ENCODE measurements at places on chromosomes 5 and 9.

- no peak for DNase-seq
Observed at GRCh38 chr9:126939821-126940221, 25.2 kb downstream of the RALGPS1 start.

DNA sequence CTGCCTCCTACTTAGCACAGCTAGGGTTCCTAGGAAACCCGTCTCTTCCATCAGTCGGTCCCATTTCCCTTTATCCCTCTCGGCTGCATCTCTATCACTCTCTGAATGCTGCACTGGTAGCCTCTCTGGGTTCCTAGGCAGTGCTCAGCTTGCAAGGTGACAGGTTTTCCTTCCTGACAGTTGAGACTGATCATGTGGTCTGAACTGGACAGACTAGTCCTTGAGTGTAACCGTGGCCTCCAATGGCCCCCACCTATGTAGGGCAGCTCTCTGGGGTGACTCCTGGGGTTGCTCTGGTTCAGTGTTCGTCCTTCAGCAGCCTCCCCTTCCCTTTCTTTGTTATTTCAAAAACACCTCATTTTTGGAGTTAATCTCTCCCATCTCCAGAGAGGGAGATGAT is 3.8 kb downstream of the TMEM8B start:
- DNase-seq, result no peak

GRCh38 chr5:147391781-147392180 is 118.1 kb downstream of the DPYSL3 start:
- peak; percentile 86 for DNase-seq

GRCh38 chr9:81979196-81979595 is 9.4 kb upstream of the SPATA31D1 start:
- DNase-seq, result no peak

GRCh38 chr5:157608972-157609565 is 33.5 kb upstream of the ADAM19 start:
- no peak for DNase-seq

GRCh38 chr5:141672841-141673813 is 8.9 kb downstream of the ARAP3 start:
- DNase-seq, result no peak

DNA sequence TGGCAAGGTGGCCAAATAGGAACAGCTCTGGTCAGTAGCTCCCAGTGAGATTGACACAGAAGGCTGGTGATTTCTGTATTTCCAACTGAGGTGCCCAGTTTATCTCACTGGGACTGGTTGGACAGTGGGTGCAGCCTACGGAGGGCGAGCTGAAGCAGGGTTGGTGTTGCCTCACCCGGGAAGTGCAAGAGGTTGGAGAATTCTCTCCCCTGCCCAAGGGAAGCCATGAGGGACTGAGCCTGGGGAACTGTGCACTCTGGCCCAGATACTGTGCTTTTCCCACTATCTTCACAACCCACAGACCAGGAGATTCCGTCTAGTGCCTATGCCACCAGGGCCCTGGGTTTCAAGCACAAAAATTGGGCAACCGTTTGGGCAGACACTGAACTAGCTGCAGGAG is 61.0 kb downstream of the TNFSF8 start:
- no peak for DNase-seq

GRCh38 chr9:71743217-71743705 is 25.1 kb downstream of the CEMIP2 start:
- DNase-seq, result peak; percentile 68

DNA sequence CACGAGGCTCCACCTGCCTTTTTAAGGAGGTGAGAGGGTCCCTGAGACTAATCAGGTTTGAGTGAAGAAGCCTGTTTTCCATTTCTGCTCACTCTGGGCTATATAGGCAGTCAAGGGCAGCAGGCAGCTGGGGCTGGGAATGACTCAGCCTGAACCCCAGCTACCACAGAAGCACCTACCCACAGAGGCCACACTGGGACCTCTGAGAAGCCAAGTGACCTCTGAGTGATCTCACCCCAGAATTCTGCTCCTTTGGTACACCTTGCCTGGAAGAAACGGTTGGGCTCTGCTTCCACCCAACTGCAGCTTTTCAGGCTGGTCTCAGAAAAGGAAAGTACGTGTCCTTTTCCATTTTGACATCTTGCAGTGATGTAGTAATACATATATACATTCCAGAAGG is 6.8 kb downstream of the FAM219A start:
- DNase-seq, result no peak

- no peak for DNase-seq
Observed at GRCh38 chr9:6184749-6185645, 30.6 kb upstream of the IL33 start.

DNA sequence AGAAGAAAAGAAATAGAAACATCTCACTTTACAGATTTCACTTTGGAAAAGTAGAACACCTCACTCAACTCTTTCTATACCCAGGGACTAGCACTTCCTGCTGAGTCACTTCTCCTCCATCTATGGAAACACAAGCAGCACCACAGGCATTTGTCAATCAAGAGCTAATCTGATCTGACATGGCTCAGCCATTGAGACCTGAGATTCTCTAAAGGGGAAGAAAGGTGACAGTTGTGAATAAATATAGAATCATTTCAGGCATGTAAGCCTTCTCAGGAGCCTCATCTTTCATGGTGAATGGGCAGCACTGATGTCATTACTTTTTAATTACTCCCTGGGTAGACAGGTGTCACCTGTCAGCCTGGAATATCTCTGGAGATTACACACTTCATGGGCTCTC is 559.8 kb downstream of the HINT1 start:
- DNase-seq, result no peak

DNA sequence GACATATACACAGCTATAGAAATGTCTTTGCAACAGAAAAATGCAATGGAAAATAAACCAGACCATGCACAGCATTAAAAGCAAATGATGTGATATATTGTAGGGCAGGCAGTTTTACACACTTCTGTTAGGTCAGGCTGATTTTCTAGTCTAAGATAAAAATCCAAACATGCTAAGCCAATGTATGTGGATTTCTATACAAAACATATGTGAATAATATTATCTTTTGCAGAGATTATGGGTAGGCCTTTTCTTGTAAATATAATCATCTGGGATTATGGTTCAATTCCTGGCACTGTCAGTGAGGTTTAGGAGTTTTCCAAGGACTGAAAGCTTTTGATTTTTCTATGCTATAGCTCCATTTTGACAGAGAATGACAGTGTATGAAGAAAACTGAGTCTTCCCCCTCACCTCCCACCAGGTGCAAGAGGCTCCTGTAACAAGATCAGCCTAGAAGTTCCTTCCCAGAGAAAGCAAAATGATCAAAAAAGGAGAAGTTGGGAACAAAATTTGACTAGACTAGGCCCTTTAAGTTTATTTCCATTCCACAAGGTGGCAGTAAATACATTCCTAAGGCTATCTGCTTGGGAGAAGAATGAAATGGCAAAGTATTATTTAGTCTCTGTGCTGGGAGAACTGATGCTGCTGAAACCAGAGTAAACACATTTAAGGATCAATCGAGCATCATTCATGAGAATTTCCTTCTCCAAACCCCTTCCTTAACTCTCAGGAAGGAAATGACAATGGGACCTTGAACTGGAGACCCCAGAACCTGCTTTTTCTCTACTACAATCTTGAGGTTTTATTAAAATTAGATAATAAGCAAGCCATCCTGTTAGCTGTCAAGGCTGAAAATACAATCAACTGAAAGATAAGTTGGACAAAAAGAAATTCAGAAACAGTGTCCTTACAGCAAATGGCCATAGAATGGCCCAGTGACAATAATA is 133.0 kb upstream of the TUT7 start:
- peak; percentile 43 for DNase-seq

DNA sequence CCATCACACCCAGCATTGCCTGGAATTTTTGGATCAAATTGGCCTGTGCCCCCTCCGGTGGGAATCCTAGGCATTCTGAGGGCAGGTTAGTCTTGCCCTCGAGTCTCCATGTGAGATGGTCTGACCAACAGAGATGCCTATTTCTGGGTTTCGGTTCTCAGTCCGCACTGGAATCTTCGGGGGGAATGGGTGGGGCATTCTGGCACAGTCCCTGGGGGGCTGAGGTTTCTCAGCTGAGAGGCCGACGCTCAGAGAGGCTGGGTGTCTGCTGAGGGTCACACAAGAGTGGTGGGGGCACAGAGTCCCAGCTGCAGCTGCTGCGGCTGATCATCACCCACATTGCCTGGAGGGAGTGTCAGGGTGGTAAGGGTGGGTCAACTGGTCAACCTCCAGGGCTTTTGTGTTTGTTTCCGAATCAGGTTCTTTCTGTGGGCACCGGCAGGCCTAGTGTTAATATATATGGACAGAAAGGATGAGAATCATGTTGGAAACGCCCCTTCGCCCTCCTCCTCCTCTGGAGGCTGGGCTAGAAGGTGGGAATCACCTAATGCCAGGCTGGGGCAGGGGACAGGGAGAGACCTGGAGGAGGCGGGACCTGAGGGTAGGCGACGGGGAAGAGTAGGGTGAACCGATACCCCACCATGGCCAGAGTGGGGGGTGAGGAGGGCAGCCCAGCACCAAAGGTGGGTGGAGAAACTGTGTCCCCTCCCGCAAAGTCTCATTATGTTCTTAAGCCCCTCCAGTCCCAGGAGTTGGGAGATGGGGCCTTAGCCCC is 149.5 kb upstream of the PHYKPL start:
- DNase-seq, result no peak

GRCh38 chr9:104808035-104808614 is 44.2 kb downstream of the NIPSNAP3B start:
- peak; percentile 61 for DNase-seq

GRCh38 chr5:75046366-75047142 is 5.8 kb downstream of the GCNT4 start:
- DNase-seq, result no peak

- no peak for DNase-seq
Observed at GRCh38 chr9:89562186-89562814, 42.5 kb upstream of the GADD45G start.

GRCh38 chr9:107108342-107109130 is 174.5 kb upstream of the RAD23B start:
- no peak for DNase-seq

GRCh38 chr9:36249189-36249588 is 9.1 kb downstream of the GNE start:
- DNase-seq, result no peak

DNA sequence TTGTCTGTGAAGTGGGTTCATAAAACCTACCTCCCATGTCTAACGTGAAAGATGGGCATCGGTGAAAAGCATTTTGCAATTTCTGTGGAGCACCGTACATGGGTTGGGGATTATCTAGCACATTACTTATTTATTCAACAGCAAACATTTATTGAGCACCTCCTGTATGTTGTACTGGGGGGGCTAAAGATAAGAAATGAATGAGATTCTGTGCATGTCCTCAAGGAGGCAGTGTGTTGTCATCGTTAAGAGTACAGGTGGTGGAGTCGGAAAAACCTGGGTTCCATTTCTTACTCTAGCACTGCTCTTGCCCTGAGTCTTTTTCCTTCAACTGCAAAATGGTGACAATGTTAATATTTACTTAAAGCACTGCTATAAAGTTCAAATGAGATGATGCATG is 30.4 kb upstream of the DENND1A start:
- no peak for DNase-seq

GRCh38 chr9:121861501-121862180 is 210.2 kb downstream of the DAB2IP start:
- peak; percentile 48 for DNase-seq

DNA sequence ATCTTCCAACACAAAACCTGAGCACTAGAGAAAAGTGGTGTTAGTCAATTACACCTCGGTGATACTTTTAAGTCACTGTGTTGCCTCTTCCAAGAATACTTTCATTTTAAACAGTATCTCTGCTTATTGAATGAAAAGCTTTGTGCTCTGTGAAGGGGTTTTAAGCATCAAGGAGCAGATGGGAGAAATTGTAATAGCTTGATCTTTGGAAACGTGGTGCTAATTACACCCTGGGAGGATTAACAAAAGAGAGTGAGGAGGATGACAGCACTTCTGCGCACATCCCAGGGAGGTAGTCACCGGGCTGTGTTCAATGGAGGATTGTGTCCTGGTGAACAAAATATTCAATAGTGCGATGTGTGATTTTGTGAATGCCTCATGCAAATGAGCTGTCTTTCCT is 477.4 kb upstream of the ADAMTS16 start:
- no peak for DNase-seq

GRCh38 chr9:27003426-27004077 is 1.9 kb downstream of the LRRC19 start:
- no peak for DNase-seq

DNA sequence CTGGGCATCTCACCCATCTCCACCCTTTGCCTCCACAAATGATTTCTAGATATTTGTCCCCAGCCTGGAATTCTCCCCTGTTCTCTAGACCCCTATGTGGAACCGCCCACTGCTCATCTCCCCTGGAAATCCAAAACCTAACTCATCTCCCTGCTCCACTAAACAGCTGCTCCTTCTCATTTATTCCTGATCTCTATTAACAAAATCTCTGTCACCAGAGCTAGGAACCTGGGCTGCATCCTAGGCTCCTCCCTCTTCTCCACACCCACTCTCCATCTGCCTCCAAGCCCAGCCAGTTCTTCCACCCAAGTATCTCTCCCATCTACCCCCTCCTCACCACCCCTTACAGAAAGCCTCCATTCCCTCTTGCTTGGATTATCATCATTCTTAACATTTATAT is 24.0 kb upstream of the SYNPO start:
- DNase-seq, result no peak

GRCh38 chr9:71249729-71250317 is 128.4 kb upstream of the TRPM3 start:
- DNase-seq, result peak; percentile 37

- peak; percentile 59 for DNase-seq
Observed at GRCh38 chr9:111287127-111287526, 42.9 kb downstream of the OR2K2 start.

- DNase-seq, result peak; percentile 37
Observed at GRCh38 chr9:38181866-38182265, 112.8 kb upstream of the SHB start.

DNA sequence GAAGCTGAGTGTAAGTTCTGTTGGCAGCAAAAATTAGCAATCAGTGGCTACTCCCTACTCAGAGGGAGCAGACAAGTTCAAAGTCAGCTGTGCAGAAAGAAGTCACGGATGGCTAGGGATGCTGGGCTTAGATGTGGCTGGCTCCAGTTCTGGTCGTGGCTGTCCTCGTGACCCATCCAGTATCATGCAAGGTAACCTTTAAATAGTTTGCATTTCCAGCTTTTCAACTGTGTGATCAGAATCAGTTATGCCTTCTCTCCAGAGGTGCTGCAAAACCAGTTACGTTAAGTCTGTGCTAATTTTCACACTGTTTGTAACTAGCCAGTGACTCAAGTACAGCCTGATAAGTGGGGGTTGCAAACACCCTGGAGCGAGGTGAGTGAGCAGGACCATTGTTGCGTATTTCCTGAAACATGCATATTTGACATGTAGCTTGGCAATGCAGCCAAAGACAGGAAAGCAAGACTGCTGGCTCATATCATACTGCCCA is 302.4 kb downstream of the ATPSCKMT start:
- no peak for DNase-seq

- DNase-seq, result no peak
Observed at GRCh38 chr5:98401656-98402055, 371.8 kb upstream of the RGMB start.

DNA sequence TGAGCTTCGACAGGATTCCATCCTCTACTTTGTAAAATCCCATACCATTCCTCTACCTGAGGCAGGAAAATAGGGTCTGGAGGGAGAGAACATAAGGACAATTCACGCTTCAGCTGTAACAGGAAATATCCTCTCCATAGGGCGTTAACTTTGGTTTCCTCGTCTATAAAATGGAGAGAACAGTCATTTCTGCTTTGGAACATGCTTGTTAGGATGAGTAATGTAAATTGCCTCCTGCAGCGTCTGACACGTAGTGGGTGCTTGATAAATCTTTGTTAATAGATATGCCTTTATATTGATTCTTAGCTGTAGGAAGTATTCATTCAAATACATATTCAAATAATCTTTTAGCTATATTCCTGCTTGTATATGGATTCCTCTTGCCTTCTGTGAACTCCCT is 711 bp upstream of the SUB1 start:
- no peak for DNase-seq

Data from Daoy (cell line).